ENCODE measurements at places on chromosomes 2 and 18.

DNA sequence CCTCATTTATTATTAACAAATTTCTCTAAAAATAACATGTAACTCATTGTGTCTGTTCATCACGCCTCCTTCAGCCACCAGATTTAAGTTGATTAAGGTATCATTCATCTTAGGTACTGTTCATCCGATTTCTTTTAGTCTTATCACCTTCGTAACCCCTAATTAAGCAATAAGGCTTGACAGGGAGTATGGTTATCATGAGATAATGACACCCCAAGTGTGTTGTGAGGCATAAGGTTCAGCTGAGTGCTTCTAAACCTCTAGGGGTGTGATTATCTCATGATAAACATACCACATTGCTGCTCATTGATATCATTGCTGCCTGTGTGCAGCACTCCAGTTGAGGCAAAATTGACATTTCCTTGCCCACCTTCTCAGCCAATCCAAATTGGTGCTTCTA lies 158.9 kb upstream of the BOD1L2 start:
- DNase-seq: no peak

- DNase-seq: no peak
Observed at GRCh38 chr18:74651327-74652128, 53.9 kb downstream of the ZNF407 start.

DNA sequence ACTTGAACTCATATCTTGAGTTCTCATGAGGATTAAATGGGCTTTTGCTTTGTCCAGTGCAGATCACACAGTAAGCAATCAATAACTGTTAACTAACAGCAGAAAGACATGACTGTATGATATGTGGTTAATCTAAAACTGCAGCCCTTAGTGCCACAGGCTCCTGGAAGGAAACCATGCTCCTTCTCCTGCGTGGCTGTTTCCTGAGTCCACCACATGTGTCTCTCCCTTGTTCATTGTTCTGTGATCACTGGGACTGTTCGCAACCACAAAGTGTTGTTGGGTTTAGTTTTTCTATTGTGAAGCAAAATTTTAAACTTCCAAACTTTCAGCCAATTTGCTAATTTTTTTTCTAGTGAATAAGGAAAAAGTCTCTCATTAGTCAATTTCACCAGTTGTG lies 130.9 kb upstream of the PTPRM start:
- no peak for DNase-seq

DNA sequence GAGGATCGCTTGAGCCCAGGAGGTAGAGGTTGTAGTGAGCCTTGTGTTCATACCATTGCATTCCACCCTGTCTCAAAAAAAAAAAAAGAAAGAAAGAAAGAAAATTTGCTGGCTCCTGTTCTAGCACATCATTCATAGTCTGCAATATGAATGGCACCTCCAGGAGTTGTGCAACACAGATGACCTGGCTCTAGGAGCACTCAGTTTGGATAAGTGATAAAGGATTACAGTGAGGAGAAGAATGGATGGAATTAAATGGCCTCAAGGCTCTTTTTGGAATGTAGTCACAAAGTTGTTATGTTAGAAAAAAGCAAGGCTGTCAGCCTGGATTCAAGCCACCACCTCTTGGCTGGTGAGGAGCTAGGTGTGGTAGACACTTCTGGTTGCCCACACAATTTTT lies 21.5 kb upstream of the SPRED2 start:
- DNase-seq: no peak

GRCh38 chr2:10957391-10957790 lies 45.7 kb downstream of the KCNF1 start:
- DNase-seq: peak; percentile 82

- peak; percentile 38 for DNase-seq
Observed at GRCh38 chr2:2941205-2941604, 436.4 kb downstream of the EIPR1 start.

DNA sequence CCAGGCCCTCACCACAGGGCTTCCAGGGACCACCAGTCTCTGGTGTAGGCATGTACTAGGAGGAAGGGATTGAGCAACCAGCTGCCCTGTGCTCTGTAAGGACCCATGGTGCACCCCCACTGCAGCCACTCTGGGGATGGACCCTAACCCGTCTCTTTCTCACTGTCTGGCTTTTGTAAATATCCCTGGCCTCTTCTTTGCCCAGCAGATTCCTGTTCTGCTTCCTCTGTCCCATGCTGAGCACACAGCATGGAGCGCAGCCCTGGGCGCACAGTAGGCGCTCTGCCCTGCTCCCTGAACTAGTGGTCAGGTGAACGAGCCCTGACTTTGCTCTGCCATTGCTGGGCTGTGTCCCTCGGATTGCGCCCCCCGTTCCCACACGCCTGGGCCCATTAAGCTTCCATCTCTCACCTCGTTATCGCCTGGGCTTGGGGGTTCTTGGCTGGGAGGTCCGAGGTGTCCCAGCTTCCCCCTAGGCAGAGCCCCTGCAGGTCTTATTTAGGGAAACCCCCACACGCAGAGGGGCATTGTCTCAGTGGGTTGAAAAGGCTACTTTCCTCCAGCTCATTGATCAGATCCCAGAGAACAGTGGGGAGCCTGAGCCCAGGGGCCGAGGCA lies 162.1 kb downstream of the MYCN start:
- no peak for DNase-seq

- no peak for DNase-seq
Observed at GRCh38 chr2:193349642-193350041, 1154.9 kb upstream of the TMEFF2 start.

DNA sequence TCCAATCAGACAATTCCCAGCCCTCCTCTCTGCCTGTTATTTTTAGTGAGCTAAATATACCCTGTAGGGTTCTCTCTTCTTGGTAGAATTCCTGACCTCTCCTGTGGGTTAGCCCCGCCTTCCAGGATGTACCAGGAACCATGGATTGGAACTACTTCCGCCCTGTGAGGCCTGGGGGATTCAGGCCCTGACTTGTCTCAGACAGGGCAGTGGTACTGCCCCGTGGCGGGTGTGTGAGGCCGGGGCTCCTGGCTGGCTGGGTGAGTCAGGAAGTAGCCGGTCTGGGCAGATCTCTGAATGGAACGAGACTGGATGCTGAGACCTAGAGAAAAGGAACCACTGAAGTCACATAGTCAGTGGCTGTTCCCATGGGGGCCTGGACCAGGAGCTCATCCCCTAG lies 50.5 kb downstream of the DYSF start:
- DNase-seq: no peak

GRCh38 chr2:128777196-128778035 lies 458.7 kb upstream of the HS6ST1 start:
- DNase-seq: no peak

GRCh38 chr18:55897091-55897689 lies 309.2 kb upstream of the TCF4 start:
- no peak for DNase-seq

GRCh38 chr2:25385910-25386309 lies 44.2 kb upstream of the DNMT3A start:
- DNase-seq: no peak

- DNase-seq: no peak
Observed at GRCh38 chr2:46498681-46499080, 19.3 kb downstream of the TMEM247 start.

GRCh38 chr18:12287684-12288402 lies 20.2 kb upstream of the TUBB6 start:
- DNase-seq: no peak

- DNase-seq: no peak
Observed at GRCh38 chr2:239370876-239371725, 29.7 kb downstream of the HDAC4 start.

DNA sequence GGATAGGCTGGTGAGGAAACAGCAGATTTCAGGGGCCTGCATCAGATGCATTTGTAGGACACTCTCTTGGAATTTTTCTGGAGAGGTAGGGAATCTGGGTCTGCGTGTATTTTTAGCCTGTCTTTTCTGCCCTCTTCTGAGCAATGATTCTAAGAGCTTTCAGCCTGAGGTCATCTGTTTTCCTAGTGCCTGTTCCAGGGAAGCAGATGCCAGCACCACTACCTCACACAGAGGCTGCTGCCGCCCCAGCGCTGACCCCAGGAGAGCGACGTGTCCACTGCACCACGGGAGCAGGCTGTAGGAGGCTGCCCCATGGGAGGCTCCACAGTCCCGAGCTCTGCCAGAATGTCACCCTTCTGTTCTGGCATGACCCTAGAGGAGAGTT lies 316.5 kb downstream of the CYP26B1 start:
- no peak for DNase-seq

DNA sequence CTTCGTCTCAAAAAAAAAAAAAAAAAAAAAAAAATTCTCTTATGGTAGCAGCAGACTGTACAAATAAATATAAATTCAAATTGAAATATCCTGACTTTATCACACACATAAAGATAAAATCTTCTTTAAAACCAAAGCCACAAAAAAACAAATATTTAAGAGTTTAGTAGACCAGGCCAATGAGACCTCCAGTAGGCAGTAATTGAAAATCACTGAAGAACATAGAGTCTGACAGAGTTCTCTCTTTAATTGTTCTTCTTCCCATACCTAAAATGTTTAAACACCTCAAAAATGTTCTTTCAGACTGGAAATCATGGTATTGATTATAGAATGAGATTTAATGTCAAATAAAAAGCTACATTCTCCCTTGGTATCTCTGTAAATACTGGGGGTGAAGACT lies 20.8 kb downstream of the PRPF40A start:
- no peak for DNase-seq

- DNase-seq: no peak
Observed at GRCh38 chr2:25320077-25320476, 21.6 kb downstream of the DNMT3A start.
